Activated T-helper 2 cell treated with anti-CD3 and anti-CD28 coated beads, Interferon-gamma antibody, Interleukin-2, Interleukin-4, amounts not matched to agents 10 μg/mL and 5 μg/mL and 100 μg/mL, durations not matched to agents 14 hours and 24 hours and 36 hours (primary cell): ENCODE measurements at places on chromosomes 5 and 9. TPM values are rescaled to one million over a fixed set of nuclear protein-coding genes. Genes with fewer than 3 reads are reported as not detected.

The TMEM252 gene
- total RNA-seq = not detected in 2 replicates

The RELL2 gene
- total RNA-seq = 15.9 and 16.1 TPM in 2 replicates

The RNF183 gene
- 0.30 TPM in 1 of 2 replicates, not detected in the other for total RNA-seq

The EMB gene
- total RNA-seq = 77.6 and 78.6 TPM in 2 replicates

The N4BP3 gene
- total RNA-seq = 3.3 and 3.4 TPM in 2 replicates

The SLC6A19 gene
- total RNA-seq = not detected in 2 replicates

The SH3RF2 gene
- 0.21 and 0.57 TPM in 2 replicates for total RNA-seq

The SPINK7 gene
- not detected in 2 replicates for total RNA-seq

The ATG10 gene
- 7.7 and 8.9 TPM in 2 replicates for total RNA-seq

The INSL4 gene
- total RNA-seq = not detected in 2 replicates
